EH (cell line): ENCODE measurements at places on chromosomes 6 and 20.
A peak's percentile ranks its signal among the peaks of the same experiment; 100 is the strongest.

GRCh38 chr6:157304899-157305663 is 18.2 kb downstream of the TMEM242 start:
- DNase-seq: peak; percentile 73

GRCh38 chr6:113211170-113211569 is 646.0 kb upstream of the MARCKS start:
- no peak for DNase-seq

DNA sequence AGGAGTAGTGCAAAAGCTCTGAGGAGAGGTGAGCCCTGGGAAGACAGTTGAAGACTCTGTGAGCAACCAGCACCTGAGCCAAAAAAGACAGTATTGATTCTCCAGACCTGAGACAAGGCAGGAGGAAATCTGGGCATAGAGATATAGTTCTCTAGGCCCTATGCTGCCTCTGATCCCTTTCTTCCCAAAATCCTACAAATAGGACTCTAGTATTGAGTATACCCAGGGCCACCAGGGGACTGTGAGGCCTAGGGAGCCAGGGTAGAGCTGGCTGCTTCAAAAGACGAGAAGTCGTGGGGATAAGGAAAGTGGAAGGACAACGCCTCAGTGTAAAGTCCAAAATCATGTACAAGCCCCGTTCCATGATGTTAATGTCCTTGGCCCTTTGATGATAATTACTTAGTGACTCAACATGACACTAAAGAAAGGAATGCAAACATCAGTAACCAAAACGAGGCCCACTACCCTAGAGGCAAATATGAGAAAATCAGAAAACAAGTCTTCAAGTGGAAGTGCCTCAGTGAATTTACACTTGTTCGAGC is 197.3 kb upstream of the PROKR2 start:
- peak; percentile 72 for DNase-seq

DNA sequence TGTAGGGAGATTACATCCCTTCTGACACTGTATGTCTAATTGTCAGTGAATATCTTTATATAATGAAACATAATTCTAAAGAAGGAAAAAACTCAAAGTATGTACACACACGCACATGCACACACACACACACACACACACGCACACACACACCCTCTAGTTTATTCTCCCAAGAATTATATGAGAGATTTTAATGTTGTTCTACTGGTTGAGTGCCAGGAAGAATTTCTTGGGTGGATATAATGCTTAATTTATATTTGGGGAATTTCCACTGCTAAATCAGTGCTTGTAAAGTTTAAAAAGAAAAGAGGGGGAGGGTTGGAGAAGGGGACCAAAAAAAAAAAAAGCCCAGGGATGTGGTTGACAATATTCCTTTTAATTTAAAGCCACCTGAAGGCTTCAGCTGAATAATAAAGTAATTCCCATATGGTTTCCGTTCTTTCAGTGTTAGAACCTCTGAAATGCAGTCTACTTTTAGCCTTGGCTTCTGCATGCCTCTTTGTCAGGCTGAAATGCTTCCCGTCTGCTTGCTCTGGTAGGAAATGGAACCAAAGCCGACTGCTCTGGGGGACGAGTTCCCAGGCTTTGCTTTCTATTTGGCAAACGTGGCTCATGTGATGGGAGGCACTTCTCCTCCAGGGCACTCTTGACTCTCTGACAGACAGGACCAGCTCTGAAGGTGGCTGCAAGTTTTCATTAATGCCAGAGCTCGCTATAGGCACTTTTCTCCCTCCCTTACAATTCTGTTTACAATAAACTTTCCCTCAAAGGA is 225.4 kb downstream of the PRL start:
- peak; percentile 77 for DNase-seq

DNA sequence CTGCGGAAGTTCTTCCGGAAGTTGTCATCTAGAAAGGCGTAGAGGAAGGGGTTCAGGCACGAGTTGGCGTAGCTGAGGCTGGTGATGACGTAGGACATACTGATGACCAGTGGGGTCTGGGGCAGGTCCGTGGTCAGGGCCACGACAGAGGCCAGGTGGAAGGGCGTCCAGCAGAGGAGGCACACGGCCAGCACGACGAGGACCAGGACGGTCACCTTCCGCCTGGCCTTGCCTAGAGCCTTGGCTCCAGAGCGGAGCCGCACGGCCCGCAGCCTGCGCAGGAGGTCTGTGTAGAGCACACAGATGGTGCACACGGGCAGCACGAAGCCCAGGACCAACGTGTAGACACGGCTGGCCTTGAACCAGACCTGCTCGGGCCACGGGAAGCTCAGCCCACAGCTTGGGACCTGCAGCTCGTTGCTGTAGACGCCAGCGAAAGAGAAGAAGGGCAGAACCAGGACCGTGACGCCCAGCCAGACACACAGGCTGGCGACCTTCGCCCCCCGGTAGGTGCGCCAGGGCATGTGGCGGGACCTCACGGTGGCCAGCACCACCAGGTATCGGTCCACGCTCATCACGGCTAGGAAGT is 1.4 kb downstream of the NPBWR2 start:
- no peak for DNase-seq

DNA sequence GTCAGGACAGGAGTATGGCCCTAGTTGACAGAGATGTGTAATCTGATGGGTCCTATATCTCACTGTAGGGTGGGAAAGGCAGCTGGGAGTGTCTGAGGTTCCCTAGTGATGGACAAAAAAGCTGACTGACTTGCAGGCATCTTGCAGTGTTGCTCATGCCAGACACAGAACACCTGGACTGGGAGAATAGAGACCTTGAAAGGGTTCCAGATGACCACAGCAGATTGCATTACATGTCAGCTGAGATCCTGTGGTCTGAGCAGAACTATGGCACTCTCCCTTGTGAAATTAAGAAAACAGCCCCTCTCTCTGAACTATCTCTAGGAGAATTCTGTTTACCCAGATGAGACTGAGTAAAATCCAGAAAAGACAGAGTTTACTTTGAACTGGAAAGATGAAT is 212.6 kb upstream of the MAN1A1 start:
- DNase-seq: no peak

GRCh38 chr6:97712751-97713150 is 429.7 kb upstream of the MMS22L start:
- no peak for DNase-seq

- no peak for DNase-seq
These were observed 28.4 kb downstream of the PRDM1 start for GRCh38 chr6:106114492-106114891.

DNA sequence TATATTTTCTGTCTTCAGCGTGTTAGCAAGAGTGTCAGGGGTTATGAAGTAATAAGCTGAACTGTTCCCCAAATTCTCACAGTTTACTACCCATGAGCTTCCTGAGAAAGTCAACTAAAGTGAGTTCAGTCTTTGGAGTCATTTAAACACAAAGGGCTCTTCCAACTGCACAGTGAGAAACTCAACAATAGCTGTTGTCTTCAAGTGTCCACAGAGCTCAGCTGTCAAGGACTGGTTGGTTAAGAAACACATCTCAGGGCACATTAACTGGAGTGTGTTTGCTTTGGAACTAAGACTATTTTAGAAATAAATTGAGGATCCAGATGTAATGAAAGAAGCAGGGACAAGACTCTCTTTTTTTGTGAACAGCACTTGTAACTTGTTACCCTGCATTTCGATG is 241.4 kb upstream of the SOX4 start:
- no peak for DNase-seq

DNA sequence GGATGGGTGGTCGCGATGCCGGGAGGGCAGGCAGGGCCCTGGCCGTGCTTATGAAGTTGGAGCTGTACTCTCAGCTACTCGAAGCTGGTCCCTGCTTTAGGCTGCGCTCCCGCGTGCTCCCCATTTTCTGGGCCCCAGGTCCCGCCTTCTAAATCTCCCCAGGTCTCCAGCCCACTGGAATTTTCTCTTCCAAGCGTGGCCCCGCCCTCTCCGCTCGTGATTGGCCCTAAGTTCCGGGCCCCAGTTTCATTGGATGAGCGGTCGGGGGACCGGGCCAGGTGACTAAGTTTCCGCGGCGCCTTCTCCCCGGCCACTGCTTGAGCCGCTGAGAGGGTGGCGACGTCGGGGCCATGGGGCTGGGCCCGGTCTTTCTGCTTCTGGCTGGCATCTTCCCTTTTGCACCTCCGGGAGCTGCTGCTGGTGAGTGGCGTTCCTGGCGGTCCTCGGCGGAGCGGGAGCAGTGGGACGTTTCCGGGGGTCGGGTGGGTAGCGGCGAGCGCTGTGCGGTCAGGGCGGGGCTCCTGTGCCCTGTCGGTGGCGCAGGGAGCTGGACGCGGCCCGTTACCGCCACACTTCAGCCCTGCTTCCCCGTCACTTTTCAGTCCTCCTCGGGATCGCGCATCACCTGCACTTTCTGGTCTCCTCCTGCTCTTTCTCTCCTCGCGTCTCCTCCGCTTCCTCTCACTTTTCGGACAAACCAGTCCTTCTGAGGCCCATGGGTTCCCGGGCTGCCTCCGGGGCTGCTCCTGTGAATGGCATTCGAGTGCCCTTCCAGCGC is at the start of gene MICA:
MICA (plus strand) TSS at position 313 of the 778 bp plus-strand sequence; CDS start at position 351, 38 bp downstream.
- DNase-seq: peak; percentile 91

DNA sequence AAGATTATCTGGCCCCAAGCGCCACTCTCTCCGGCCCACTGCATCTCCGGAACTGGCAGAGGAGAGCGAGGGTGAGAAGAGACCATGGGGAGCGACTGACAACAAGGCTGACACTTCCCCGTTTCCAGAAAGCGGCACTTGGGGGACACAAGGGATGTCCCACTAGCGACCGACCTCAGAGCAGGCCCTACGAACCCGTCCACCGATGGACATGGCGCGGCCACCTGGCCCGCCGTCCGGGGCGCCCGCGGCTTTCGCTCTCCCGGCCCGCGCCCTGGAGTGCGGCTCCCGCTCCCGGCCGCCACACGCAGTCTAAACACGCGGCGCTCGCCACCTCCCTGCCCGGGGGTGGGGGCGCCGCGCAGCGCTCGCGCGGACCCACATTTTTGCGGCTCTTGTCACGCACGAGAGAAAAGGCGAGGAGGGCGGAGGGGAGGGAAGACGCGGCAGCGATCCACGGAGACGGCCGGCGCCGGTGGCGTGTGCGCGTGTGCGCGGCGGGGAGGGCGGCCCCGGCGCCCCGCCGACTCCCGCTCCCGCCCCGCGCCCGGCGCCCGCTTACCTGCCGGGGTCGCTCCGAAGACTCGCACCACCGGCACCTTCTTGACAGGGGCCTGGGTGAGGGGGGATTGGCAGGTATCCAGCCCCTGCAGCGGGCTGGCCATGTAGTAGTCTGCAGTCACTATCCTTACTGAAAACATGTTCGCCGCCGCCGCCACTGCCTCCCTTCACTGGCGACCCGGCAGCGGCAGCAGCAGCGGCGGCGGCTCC is 645 bp downstream of the REV3L start:
- peak; percentile 63 for DNase-seq

DNA sequence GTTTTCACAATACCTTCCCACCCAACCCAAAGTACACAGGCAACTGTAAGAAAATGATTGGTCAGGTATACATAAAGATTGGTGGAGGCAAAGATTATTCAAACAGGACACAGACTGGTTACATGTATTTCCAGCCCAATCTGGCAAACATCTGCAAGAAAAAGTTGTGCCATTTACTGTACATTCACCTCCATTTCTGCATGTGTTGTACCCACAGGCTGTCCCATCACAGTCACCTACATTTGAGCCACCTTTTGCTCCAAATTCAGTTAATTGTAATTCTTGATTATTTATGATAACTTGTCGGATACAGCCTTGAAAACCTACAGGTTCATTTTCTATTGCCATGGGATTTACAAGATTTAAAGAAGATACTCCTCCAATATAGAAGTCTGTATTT is 85.6 kb downstream of the PHF3 start:
- DNase-seq: no peak

GRCh38 chr20:52270001-52270606 is 78.5 kb upstream of the ZFP64 start:
- no peak for DNase-seq

DNA sequence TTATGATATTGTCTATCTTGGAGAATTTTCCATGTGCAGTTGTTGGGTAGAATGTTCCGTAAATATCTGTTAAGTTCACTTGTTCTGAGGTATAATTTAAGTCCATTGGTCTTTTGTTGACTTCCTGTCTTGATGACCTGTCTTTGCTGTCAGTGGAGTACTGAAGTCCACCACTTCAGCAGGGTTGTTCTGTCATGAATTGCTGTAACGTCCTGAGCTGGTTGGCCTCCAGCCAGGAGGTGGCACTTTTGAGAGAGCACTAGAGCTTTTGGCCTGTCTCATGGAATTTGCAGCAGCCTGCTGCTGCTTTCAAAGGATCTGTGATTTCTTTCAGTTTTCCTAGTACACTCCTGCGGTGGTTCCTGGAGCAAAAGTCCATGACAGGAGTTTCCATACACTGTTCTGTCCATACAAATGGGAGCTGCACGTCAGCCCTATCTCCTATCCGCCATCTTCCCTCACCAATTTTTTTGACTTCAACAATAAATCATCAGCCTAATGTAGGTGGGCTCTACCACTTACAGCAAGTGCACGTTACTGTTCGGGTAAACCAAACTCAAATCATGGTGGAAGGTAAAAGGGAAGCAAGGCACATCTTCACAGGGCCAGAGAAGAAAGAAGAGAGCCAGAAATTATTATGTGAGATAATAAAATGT is 46.9 kb upstream of the TRERF1 start:
- peak; percentile 19 for DNase-seq

DNA sequence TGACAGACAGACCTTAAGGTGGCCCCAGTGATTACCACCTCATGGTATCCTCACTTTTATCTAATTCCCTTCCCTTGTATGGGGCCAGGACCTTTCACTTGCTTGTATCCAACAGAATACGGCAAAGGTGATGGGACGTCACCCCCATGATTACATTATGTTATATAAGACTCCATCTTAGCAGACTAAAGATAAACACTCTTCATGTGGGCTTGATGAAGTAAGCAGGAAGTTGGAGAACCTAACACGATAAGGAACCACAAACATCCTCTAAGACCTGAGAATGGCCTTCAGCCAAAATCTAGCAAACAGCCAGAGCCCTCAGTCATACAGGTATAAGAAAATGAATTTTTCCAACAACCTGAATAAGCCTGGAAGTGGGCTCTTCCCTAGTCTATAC is 8.0 kb downstream of the SLC17A3 start:
- no peak for DNase-seq

DNA sequence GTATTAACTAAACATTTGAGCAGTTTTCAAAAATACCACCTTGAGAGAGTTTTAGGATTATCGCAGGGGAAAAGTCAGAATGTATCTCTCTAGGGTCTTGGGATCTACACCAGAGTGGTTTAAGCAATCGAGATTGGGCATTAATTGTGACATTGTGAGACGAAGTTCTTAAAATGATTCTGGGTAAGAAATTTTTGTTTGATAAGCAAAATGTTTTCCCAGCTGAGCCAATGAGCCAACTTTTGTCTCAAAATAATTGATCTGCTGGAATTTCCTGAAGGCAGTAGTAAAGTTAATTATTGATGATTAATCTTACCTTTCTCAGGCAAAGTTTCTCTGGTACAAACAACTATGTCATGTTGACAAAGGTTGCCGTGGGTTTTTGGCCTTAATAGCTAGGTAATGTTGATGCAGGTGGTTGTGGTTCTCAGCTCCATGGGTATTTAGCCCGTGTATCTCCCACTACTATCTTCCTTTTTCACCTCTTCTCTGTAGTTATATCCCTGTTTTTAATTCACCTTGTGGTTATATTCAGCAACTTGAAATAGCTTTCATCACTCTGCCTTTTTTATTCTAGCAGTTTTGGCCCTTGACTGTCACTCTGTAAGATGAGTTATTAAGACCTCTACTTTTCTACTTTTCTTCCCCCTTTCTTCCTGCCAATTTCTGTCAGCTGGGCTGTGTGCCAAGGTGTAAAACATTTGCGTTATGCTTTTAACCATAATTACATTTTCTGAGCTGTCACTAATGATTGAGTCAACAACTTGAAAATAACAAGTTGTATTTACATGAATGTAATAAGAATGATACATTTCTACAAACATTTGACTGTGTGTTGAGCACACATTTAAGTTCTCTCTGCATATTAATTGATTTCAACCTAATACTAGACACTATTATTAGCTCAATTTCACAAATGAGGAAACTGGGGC is 368.3 kb upstream of the BTBD3 start:
- DNase-seq: no peak
